ENCODE measurements at places on chromosomes 3 and 15.

- no peak for DNase-seq
These were observed 151.4 kb upstream of the BCL6 start for GRCh38 chr3:187896646-187897045.

DNA sequence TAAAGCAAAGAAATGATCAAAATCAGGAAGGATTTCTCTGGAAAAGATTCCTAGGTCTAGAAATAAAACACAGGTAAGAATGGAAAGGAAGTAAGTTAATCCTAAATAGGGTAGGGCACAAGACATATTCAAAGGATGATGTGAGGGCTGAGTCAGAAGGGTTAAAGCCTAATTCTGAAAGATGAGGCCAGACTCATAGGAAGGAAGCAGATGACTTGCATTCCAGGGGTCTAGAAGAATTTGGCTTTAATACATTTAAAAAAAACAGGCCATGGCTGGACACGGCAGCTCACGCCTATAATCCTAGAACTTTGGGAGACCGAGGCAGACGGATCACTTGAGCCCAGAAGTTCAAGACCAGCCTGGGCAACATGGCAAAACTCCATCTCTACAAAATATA, 3.2 kb downstream of the SSR3 start:
- DNase-seq: no peak

- peak; percentile 51 for DNase-seq
These were observed 417.7 kb upstream of the TBL1XR1 start for GRCh38 chr3:177615015-177615414.

DNA sequence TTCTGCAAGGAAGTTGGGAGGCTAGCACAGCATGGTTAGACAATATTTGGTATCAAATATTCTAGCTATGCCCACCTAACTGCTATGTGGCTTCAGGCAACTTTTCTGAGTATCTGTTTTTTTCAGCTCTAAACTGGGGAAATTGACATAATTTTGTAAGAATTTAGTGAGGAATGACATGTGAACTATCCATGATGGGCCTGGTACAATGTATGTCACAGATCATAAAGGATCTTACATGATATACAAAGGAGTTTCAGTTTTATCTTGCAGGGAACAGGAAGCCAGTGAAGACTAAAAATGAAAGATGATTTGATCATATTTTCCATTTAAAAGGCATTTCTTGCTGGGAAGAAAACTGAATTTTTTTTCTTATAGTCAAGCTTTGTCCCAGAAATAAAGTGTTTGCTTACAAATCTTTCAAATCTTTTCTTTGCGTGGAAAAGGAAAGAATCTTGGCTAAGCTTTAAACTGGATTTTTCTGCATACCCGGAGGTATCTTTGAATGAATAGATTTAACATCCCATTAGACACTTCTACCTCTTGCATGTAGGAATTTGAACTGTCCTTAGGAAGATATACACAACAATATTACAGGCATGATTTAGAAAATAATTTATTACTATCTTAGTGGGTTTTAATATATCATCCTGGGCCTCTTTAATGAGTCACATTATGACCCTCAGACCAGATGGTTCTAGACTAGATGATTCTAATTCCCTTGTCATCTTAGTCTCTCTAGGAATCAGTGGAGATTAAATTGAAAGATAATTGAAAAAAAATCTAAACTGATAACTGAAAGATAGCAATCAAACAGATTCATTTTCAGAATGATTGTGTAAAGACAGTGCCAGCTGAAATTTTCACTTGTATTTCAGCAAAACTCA, 436.0 kb upstream of the THBS1 start:
- no peak for DNase-seq

DNA sequence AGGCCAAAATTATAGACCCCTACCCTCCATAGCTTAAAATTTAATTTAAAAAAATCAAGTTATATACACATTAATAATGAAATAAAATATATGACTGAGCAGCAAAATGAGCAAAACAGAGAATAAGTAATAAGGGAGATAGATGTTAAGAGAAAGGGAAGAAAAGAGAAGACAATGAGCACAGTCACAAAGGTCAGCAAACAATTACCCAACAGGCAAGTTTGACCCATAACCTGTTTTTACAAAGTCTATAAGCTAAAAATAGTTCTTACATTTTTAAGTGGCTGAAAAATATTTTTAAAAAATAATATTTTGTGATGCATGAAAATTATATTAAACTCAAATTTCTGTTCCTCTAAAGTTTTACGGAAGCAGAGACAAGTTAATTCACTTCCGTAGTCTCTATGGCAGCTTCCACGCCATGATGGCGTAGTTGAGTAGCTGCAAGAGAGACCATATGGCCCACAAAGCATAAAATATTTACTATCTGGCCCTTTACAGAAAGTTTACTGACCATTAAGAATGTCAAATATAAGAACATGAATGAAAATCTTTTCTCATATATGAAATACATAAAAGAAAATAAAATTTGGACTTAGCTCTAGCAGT, 47.5 kb downstream of the ACAP2 start:
- no peak for DNase-seq

- DNase-seq: peak; percentile 29
These were observed 53.1 kb upstream of the ULK4 start for GRCh38 chr3:42014921-42015533.

GRCh38 chr3:9330166-9330703, 32.6 kb upstream of the THUMPD3 start:
- no peak for DNase-seq

DNA sequence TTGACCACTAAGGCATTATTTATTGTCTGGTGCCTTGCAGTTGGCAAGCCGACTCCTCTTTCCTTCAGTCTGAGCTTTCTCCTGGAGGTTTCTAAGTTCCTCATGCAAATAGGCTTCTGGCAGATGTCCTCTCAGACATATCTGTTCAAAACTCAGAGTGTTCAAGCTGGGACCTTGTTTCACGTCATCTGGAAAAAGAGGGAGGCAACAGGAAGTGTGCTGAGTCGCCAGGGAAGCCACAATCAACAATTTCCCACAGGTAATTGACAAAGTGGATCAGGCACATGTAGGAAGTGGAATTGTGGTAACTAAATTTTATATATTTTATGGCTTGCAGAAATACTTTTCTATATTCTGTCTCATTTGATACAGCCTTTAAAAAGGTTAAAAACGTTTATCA, 14.6 kb downstream of the SCG5 start:
- no peak for DNase-seq

- no peak for DNase-seq
These were observed 2.2 kb upstream of the MUSTN1 start for GRCh38 chr3:52836986-52837385.

DNA sequence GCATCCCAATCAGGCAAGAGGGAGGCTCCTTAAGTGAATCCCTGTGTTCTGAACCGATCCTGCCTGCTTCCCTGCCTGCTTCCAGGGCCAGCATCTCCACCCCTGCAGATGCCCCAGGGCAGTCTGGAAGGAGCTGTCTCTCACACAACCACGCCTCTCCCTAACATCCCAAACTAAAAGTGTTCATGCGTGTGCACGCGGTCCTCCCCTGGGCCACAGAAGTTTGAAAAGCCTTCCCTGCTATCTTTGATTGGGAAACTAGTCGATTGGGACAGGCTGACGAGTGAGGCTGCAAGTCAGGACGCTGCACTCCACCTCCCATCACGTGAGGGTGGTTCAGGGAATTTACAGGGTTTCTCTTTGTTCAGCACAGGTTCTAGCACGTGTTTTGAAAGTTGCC, 340.9 kb upstream of the ICE2 start:
- DNase-seq: no peak

DNA sequence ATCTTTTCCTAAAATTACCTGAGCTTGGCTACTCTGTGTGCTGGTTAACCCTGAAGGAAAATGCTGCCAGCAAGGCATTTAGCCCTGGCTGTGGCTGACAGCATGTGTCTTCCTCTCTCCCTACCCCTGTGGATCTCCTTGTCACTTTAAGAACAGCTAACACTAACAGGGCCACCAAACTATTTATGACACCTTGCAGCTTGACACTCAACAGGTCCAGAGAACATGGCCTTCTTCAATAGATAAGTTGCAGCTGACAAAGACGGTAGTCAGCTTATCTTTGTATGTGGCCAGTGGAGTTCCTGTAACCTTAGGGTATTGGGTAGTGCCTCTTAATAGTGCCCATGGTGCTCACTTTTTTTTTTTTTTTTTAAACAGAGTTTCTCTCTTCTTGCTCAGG, 32.0 kb upstream of the COPB2 start:
- no peak for DNase-seq

DNA sequence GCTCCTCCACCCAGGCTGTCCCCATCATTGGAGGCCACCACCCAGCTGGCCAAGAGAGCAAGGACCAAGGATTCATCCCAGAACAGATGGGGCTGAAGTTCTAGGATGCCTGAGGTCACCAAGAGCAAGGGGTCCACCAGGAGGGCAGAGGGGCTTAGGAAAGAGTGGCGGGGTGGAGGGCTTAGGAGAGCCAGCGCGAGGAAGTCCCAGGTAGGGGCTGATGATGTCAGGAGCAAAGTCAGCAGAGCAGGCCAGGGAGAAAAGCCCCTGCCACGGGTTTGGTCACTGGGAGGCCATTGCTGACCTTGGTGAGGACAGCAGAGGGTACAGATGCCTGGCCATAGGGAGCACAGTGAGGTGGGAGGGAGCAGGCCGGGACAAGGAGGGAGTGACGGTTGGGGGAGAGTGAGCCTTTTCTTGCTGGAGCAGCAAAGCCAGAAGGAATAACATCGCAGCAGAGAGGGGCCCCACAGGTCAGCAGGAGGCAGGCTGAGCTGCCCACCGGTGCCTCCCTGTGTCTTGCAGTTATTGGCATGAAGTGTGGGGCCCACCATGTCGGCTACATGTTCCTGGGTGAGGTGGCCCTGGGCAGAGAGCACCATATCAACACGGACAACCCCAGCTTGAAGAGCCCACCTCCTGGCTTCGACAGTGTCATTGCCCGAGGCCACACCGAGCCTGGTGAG, 5.2 kb downstream of the PARP3 start:
- DNase-seq: no peak

GRCh38 chr3:167484551-167484950, 10.7 kb upstream of the SERPINI2 start:
- no peak for DNase-seq
